ENCODE measurements at places on chromosomes 4 and X.

DNA sequence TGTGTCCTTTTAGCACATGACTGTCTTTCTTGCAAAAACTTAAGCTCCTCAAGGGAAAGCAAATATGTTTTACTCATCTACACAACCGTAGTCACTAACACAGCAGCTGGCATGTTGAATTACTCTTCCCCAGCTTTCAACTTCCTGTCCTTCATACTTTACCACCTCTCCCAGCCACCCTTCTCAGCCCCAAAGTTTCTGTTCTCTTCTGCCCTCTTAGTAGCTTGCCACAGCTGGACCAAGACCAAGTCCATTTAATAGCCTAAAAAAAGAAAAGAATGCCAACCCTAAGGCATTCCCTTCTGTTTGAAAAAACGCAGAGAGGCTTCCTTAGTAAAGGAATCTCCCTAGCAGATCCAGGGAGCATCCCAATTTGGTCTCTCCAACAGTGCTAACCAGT is 36.8 kb downstream of the SRPX2 start:
- peak; percentile 51 for DNase-seq

- no peak for DNase-seq
Measured at GRCh38 chr4:23455456-23456158, 434.2 kb downstream of the PPARGC1A start.

DNA sequence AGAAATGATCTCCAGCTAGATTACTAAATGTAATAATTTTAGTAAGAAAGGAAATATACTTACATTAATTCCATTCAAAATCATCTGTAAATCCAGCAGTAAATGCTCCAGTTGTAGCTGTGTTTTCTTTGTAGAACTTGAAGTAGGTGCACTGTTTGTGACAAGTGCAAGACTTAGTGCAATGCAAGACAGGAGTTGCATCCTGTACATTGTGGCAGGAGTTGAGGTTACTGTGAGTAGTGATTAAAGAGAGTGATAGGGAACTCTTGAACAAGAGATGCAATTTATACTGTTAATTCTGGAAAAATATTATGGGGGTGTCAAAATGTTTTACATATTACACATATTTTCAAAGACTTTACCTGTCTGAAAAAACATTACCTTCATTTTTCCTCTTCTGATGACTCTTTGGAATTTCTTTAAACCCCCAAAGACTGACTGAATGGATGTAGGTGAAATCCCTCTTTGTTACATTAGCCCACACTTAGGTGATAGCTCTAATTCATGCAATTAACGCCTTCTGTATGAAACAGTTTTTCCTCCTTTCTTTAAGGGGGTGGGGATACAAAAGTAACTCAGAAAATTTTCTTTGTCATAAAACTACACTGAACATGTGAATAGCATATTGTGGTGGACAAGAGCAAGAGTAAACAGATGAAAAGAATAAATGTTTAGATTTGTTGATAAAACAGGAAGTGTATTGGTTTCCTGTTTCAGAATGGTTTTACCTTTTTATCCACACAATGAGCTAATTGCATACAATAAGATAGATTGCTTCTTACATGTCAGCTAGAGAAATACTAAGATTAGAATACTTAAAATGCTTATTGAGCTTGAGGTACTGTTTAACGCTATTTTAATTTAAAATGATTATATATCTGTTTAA is at the start of gene IL2:
TSS of gene IL2 (minus strand) at position 495 of the 886 bp plus-strand sequence. CDS start at position 210, 285 bp downstream.
- no peak for DNase-seq

DNA sequence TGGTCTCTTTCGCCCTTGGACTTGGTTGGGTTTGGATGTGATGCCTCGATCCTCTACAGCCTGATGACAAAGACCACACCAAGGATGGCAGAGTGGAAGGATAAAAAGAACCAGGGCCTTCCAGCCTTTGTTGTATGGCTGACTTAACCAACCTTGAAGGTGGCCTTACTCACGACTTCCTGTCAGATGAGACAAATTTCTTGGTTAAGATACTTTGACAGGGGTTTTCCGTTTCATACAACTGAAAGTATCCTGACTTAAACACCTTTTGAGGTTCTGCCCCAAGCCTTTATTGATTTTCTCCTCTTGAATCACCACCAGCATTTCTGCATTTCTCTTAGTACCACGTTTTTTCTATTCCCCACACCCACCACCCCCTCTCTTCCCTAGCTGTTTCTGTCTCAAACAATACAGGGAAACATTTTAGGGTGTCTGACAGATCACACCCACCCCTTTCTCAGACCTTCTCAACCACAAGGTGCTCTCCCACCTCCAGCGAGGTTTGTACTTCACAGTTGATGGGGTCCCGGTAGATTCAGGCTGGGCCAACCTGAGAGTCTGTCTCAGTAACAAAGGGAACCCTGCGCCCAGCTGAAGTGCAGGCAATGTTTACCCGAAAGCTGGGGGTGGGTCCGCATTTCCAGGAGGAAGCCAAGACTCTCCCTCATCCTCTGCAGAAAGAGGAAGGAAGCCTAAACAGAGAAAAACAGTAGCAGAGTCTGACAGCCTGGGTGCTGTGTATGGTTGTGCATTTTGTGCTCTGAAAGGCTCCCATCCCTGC is 5.0 kb upstream of the TSPAN5 start:
- DNase-seq = no peak

DNA sequence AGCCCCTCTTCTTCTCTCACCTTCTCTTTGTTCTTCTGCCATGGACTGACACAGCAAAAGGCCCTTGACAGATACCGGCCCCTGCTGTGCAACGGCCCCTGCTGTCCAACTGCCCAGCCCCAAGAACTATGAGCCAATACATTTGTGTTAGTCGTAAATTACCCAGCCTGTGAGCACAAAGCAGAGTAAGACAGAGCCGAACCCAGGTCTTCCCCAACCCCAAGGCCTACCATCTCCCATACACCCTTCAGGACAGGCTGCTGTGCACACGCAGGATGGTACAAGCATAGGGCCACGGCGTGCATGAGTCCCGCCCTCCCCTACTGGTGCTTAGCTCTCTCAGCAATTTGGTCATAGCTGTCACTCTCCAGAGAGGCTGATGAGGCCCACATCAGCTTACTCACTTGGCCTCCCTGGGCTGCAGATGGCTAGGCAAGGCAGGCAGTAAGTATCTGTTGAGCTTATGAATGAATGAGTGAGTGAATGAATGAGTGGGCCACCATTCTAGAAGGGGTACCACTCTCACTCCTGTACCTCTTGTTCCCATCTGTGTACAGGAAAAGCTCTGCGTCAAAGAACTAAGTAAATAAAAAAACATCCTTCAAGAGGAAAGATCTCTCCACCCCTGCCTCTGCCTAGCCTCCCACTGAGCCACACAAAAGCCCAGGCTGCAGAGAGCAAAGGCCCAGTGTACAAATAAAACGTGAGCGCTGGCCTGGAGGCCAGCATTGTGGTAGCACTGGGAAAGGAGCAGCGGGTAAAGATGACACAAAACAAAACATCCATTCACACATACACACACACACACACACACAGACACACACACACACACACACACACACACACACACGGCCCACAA is 13.9 kb downstream of the WDR1 start:
- DNase-seq = no peak

DNA sequence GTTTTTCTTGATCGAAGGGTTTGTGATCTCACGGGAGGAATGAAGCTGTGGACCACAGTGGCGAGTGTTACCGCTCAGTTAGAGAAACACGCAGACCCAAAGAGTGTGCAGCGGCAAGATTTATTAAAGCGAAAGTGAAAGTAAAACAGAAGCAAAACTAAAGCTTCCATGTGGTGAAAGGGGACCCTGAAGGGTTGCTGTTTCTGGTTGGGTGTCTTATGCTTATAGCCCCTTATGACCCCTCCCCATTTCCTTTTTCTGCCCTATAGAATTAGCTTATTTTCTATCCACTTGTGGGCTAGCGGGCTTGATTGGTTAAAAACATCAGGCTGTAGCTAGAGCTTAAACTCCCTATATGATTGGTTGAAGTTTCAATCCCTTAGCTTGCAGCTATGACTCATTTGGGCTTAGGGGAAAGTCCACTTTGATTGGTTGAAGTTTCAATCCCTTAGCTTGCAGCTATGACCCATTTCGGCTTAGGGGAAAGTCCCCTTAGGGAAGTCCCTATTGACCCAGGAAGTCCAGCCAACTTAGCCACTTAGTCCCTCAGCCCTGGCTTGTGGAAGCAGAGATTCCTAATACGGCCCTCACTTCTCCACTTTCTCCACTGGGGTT is 171.2 kb upstream of the NWD2 start:
- DNase-seq = no peak

DNA sequence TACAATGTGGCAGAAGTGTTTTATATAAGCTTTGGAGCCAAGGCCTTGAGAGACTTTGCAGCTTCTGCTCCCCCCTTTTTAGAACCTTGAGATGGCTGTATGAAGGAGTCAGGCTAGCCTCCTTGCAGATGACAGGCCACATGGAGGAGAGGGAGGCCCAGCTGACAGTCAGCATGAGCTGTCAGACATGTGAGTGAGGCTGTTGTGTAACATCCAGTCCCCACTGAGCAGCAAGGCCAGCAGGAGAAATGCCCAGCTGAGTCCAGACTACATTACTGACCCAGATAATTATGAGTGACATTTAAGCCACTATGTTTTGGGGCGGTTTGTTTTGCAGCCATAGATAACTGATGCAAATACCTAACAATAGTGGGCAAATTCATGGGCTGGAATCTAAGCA is 515.3 kb upstream of the ARX start:
- peak; percentile 1 for DNase-seq

DNA sequence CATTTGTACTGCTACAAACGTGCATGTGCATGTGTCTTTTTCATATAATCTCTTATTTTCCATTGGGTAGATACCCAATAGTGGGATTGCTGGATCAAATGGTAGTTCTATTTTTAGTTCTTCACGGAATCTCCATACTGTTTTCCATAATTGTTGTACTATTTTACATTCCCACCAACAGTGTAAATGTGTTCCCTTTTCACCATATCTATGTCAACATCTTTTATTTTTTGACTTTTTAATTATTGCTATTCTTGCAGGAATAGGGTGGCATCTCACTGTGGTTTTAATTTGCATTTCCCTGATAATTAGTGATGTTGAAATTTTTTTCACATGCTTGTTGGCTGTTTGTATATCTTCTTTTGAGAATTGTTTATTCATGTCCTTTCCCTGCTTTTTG is 59.3 kb upstream of the PACRGL start:
- no peak for DNase-seq

- no peak for DNase-seq
Measured at GRCh38 chrX:17529151-17529745, 154.2 kb downstream of the NHS start.

DNA sequence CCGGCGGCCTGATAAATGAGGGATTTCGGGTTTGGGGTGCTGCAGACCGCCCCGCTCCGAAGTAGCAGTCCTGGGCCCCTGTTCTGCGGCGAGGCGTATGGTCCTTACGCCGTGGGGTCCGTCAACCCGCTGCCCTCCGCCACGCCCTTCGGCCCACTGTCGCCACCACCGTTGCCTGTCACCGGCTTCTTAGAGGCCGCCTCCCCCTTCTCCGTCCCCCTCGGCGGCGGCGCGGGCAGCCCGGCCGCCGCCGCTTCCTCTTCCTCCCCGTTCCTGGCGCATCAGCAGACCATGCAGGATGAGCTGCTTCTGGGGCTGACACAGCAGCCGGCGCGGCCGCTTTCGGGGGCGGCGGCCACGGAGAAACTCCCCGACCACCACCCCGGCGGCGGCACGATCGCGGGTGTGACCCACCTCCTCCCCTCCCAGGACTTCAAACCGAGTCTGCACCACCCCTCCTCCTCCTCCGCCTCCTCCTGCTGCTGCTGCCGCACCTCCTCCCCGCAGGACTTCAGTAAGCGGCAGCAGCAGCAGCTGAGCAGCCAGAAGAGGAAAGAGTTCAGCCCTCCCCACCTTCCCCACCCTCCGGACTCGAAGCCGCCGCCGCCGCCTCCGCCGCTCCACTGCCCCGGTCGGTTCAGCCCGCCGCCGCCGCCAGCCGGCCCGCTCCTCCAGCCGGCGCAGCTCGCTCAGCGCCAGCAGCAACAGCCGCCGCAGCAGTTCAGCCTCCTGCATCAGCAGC is 549 bp downstream of the CPEB2 start:
- DNase-seq = peak; percentile 96

GRCh38 chr4:48340276-48340964 is 909 bp upstream of the SLAIN2 start:
- peak; percentile 64 for DNase-seq

- DNase-seq = no peak
Measured at GRCh38 chrX:8783097-8783713, 18.0 kb downstream of the FAM9A start.

- peak; percentile 78 for DNase-seq
Measured at GRCh38 chrX:133645977-133646718, 230.9 kb upstream of the GPC4 start.

GRCh38 chr4:77232653-77233052 is 75.6 kb downstream of the CCNG2 start:
- DNase-seq = no peak

GRCh38 chrX:115503099-115503498 is 57.9 kb upstream of the PLS3 start:
- DNase-seq = no peak

DNA sequence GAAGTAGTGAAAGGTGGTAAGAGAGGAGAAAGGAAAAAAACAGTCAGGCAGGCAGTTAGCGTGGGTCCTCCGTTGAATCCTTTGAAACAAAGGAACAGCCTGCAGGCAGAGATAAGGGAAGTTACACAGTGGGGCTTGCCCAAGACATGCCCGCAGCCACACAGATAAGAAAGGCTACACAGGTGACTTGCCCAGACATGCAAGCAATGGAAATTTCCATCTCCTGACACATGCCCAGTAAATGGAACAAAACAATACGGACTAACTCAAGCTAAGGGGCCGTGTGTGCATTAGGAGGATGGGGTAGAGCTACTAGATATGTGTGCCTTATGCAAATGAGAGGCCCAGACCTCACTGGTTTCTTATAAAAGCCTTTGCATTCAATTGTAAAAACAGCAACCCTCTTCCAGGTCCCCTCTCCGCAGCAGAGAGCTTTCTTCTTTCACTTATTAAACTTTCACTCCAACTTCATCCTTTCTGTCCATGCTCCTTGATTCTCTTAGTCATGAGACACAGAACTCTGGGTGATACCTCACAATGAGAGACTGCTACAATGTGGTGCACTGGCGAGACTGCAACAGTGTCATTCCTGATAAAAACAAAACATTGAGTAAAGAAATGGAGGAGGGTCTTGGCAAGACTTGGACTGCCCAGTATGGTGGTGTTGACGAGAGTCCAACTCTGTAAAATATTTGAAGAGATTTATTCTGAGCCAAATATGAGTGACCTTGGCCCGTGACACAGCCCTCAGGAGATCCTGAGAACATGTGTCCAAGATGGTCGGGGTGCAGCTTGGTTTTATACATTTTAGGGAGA is 997.4 kb upstream of the PRKX start:
- DNase-seq = no peak

GRCh38 chrX:115350711-115351381 is 61.3 kb downstream of the LUZP4 start:
- peak; percentile 75 for DNase-seq

GRCh38 chr4:145097821-145098674 is at the start of the genes ABCE1 and ANAPC10:
ABCE1 (plus strand) TSS chr4:145098311; CDS start chr4:145104413, 6,102 bp downstream.
ANAPC10 (minus strand) TSS chr4:145098196; CDS start chr4:145096099, 2,097 bp downstream.
- DNase-seq = peak; percentile 98

DNA sequence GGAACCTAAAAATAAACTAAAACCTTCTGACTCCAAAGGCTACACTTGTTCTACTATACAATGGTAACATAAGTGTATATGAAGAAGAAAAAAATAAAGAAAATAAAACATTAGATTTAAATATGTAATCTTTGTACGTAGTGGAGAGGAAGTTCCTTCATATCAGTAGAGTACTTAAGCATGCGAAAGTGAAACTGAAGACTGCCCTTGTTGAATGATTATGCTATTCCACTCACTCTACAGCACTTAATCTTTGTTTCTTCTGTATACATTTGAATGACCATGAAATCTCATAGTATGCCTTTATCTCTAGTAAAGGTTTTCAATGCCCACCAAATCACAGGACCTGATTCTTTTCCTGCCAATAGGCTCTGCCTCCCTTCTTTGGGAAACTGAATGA is 78.9 kb downstream of the NDST3 start:
- DNase-seq = no peak

Measured in fibroblast of gingiva (primary cell).